H9 (cell line): ENCODE measurements at places on chromosomes 6 and 20. TPM values are rescaled to one million over a fixed set of nuclear protein-coding genes. Genes with fewer than 3 reads are reported as not detected.

Gene TDRD6
- 0.02 and 0.15 TPM in 2 replicates for total RNA-seq

- no peak for DNase-seq
Measured at GRCh38 chr6:148218542-148219258, 123.9 kb upstream of the SASH1 start.

DNA sequence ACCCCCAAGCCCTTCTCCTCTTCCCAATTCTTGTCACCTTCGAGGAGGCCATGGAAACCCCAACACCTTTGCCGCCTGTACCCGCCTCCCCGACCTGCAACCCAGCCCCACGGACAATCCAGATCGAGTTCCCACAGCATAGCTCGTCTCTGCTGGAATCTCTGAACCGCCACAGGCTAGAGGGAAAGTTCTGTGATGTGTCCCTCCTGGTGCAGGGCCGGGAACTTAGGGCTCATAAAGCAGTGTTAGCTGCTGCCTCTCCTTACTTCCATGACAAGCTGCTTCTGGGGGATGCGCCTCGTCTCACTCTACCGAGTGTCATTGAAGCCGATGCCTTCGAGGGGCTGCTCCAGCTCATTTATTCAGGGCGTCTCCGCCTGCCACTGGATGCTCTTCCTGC is 675 bp downstream of the ZBTB9 start:
- DNase-seq, result no peak

Gene MUC22
- not detected in 2 replicates for total RNA-seq

DNA sequence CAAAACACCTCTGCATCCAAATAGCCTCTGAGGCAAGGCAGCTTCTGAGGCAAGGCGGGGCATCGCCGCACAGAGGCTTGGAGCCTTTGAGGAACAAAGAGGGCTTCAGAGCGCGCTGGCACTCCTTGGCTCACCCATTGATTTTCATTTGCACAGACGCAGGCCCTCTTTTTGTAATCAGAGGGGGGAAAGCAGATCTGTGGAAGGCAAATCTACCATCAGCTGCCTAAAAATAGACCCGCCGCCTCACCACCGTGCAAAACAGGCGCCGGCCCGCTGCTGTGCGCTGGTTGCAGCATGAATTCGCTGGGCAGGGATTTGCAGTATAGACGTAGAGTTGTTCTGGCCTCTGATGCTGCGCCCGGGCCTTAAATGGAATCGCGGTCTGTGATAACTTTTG is 69.9 kb upstream of the STMND1 start:
- DNase-seq, result no peak

- peak; percentile 79 for DNase-seq
Measured at GRCh38 chr20:17227669-17228623, 1.1 kb downstream of the PCSK2 start.

Gene UBE2J1
- total RNA-seq, result 13.1 and 13.2 TPM in 2 replicates

DNA sequence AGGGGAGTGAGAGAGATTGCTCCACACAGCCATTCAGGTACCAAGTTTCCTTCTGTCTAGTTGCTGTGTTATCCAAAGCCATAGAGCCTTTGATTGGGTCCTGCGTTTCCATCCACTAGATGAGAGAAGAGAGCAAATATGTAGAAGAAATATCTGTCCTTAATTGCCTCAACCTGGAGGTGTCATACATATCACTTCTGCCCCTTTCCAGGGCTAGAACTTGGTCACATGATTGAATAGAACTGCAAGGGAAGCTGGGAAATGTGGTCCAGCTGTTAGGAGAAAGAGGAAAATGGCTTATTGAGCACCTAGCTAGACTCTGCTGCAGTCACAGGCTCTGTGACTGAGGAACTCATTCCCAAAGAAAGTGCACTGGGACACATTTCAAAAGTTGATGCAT is 115.6 kb upstream of the JAG1 start:
- DNase-seq, result no peak

DNA sequence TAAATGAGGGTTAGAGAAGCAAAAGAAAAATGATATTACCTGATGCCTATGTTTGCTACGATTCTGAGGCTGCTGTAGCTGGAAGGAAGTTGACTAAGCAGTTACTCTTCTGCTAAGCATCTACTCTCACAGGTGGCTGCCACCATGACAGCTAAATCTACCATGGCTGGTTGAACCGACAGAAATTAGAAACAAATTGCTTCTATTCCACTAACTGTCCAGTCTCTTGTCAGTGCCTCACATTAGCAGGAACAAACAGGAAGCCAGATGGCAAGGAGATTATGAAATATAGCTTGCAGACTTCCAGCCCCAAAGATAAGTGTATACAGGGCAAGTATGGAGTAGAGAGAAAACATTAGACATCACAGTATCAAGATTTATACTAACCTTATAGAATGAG is 59.4 kb upstream of the TMEM200A start:
- DNase-seq, result no peak

Gene SCP2D1
- total RNA-seq, result not detected in 2 replicates

Gene C6orf58
- total RNA-seq, result not detected in 2 replicates

DNA sequence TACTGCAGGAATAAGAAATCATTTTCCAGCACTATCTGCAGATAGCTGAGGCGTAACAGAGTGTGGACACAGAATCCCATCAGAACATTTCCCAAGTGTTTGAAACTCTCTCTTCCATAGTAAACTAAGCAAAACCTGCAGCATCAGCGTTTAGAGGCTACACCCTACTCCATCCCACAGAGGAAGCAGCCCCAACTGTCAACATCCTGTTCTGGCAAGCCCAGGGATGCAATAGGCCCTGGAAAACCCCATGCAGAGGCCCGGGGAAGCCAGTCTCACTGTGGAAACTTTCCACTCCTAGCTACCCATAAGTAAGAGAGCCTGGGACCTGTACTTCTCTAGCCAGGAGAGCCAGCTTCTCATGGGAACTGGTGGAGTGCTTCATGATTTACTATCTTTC is 129.4 kb downstream of the LY86 start:
- DNase-seq, result no peak

- DNase-seq, result no peak
Measured at GRCh38 chr20:41268402-41268801, 49.1 kb downstream of the ZHX3 start.

DNA sequence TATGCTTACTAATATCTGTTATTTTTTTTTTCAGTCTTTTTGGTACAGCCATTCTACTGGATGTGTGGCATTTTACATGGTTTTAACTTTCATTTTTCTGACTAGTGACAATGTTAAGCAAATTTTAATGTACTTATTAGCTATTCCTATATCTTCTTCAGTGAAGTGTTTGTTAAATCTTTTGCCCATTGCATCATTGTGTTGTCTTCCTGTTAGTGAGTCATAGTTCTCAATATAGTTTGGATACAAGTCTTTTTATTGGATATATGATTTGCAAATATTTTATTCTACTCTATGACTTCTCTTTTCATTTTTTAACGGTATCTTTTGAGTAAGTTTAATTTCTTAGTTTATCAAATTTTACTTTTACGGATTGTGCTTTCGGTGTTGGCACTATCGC is 519.4 kb downstream of the CDKAL1 start:
- DNase-seq, result no peak

Gene CRYBG1
- 5.6 and 5.7 TPM in 2 replicates for total RNA-seq

Gene GSTA2
- not detected in 2 replicates for total RNA-seq

GRCh38 chr6:111725446-111726112 is 119.9 kb upstream of the TRAF3IP2 start:
- DNase-seq, result no peak

DNA sequence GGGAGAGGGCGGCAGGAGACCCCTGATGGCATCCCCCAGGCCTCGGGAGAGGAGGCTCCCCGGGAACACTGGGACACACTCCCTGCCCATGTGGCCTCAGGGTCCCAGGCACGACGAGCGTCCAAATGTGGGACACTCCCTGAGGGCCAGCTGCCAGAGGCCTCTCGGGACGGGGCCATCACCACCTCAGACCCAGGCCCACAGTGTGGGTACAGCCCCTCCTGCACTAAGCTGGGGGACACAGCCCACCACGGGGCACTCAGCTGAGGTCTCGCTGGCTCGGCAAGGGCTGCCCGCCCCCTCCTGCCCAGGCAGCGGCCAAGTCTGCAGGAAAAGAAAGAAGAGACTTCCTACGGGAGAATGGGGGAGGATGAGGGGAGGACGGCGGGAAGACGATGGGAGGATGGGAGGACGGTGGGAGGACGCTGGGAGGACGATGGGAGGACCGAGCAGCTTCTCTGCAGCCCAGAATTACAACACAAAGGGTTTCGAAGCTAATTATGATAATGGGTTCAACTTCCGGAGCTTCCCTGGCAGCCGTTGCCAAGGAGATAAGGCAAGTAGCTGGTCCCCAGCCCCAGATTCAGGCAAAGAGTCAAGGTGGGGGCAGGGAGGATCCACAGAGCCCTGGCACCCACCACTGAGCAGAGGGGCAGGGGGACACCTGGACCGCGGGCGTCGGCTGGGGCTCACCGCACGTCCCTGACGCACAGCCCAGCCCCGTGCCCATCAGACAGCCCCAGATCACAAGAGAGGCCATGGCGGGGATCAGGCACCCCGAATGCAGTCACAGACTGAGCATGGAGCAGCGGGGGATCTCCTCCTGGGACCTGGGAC is 17.5 kb downstream of the KCNQ2 start:
- DNase-seq, result no peak

- no peak for DNase-seq
Measured at GRCh38 chr6:4301871-4302270, 166.5 kb upstream of the ECI2 start.

- DNase-seq, result no peak
Measured at GRCh38 chr6:39765508-39766065, 26.6 kb upstream of the DAAM2 start.

GRCh38 chr6:106122306-106122918 is 36.3 kb downstream of the PRDM1 start:
- DNase-seq, result no peak

GRCh38 chr6:92977018-92977417 is 442.3 kb downstream of the EPHA7 start:
- no peak for DNase-seq

- no peak for DNase-seq
Measured at GRCh38 chr6:28424163-28424562, 19.1 kb downstream of the ZSCAN23 start.

- no peak for DNase-seq
Measured at GRCh38 chr20:16158976-16159286, 414.3 kb downstream of the KIF16B start.

DNA sequence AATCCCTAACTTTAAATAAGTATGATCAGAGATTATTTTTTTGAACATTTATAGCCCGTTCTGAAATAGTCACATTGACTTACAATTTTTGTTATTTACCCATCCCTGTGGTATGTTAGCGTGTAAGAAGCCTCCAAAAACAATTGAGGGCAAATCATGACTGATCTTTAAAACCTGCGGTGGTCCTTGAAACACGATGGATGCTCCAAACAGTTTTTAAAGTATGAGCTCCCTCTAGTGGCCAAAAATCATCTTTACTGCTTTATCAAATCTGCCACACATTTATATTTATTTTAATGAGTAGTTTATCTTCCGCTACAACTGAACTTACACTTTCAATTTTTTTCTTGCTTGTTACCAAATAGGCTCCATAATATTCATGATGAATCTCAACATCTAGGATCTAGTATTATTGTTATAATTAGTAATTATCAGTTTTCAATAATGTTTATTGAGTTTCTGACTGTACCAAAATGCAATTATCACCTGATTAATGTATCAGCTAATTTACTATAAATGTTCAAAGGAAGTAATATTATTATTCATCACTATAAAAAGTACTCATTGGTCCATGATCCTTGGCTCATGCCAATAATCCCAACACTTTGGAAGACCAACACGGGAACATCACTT is 52.2 kb downstream of the MARCKS start:
- DNase-seq, result no peak

DNA sequence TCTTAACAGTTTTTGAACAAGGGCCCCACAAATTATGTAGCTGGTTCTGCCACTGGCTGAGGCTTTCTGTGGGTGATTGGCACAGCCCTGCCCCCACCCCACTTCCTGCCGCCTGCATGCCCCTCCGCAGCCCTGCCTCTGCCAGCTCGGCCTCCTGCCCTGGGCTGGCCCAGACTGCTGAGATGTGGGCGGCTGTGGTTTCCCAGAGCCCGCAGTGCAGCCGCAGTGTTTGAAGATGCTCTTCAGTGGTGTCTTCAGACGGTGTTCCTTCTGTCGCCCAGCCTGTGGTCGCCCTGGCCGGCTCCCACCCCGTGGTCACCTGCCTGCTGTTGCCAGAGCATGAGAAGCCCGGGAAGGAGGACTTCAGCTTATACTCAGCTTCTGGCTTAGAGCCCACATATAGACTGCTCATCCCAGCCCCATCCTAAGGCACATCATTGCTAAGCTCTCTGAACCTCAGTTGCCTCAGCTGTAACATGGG is 154.3 kb downstream of the VEGFA start:
- DNase-seq, result no peak

Gene CPNE1
- total RNA-seq, result 152 and 155 TPM in 2 replicates

Gene WTAP
- total RNA-seq, result 138 and 142 TPM in 2 replicates

DNA sequence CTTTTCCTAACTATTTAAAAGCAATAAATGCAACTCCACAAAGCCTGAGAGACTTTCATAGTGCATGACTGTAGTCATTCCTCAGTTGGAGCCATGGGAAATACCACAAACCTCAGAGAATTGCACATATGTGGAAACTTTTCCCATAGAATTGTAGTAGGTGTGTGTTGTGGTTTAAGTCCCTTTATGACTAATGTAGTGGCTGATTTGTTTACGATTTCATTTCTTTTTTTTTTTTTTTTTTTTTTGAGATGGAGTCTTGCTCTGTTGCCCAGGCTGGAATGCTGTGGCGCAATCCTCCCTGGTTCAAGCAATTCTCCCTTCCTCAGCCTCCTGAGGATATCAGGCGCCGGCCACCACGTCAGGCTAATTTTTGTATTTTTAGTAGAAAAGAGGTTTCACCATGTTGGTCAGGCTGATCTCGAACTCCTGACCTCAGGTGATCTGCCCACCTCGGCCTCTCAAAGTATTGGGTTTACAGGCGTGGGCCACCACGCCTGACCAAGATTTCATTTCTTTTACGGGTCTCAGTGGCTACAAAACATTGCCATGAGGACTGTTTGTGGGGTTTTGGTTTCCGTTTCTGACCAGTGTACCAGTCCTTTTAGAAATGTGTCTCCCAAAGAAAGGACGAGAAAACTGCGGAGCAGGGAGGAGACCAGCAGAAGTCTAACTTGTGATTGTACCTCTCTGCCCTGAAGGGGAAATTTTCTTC is 212.1 kb upstream of the MARCKS start:
- DNase-seq, result no peak

DNA sequence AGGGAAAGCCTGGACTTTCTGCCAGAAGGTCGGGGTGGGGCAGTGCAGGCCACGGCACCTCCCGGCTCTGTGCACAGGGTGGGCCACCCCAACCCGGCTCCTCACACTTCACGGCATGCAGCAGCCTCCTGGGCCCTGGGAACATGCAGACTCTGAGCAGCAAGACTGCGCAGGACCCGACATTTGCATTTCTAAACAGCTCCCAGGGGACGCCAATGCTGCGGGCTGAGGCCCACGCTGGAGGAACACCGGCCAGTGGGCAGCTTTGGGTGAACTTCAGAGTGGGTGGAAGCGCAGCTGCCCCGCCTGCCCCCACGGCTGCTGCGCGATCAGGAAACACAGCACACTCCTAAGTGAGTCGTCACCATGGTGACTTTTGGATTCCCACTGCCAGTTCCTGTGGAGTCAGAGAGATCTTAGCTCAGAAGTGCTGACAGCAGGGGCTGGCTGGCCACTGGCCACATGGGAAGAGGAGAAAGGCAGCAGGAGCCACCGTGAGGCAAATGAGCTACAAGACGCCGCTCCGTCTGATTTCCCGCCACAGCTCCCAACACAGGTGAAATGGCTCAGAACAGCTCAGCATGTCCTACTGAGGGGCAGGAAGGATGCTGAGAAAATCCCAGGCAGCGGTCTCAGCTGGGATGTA is 52.1 kb downstream of the RNASET2 start:
- DNase-seq, result peak; percentile 60
